SJSA1 (cell line): ENCODE measurements at places on chromosomes 3 and 15.
A peak's percentile ranks its signal among the peaks of the same experiment; 100 is the strongest.

- peak; percentile 66 for DNase-seq
These were observed 50.6 kb upstream of the AKAP13 start for GRCh38 chr15:85329561-85330422.

GRCh38 chr3:42753757-42754156 is 19.3 kb downstream of the CCDC13 start:
- DNase-seq, result no peak

DNA sequence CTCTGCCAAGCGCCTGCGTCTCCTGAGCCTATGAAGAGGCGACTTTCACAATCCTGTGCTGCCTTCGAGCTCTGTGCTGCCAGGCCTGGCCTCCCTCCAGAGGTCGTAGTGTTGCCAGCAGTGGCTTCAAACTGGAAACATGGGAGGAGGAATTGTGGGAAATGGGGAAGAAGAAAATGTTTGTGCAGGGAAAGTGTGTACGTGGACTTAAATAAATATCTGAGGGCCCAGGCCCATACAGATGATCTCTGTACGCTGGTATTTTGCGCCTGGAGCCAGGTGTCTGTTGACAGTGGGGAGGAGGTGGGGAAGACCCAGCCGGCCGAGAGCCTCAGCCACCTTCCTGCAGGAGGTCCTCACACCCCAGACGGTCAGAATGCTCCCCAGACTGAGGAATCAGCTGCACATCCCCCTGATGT is 44.6 kb downstream of the ZBTB38 start:
- DNase-seq, result peak; percentile 54

DNA sequence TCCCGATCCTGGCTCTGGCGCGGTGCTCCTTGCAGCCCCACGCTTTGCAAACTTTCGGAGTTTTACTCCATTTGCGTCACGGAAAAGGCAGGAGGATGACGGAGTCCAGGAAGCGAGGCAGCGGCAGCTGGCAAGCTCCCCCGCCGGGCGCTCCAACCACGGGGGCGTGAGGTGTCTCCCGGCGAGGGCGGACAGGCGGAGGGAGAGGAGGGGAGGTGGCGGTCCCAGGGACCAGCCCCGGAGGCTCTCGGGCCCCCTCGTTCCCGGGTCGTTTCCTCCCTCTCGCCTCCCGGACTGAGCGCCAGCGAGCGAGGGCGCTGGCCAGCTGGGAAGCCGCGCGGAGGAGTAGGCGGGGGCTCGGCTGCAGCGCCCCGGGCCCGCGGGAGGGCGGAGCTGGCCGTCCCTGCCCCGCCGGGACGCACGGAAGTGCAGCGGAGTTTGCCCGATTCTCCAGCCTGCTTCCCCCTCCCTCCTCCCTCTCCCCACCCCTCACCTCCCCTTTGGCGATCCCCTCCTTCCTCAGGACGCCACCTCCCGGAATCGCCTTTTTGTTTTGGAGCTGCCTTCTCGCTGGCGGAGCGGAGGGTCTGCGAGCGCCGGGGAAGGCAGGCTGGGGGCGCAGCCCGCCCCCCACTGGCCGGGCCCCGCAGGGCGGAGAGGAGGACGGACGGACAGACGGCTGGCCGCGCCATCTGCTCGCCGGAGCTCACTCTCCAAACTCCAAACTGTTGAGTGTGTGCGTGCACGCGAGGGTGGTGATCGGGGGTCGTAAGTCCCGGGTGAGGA is at the start of gene SNX33:
Gene SNX33, plus strand, starts transcription at position 543 of the 786 bp plus-strand sequence. CDS start 1,191 bp downstream, outside the sequence.
- peak; percentile 77 for DNase-seq

DNA sequence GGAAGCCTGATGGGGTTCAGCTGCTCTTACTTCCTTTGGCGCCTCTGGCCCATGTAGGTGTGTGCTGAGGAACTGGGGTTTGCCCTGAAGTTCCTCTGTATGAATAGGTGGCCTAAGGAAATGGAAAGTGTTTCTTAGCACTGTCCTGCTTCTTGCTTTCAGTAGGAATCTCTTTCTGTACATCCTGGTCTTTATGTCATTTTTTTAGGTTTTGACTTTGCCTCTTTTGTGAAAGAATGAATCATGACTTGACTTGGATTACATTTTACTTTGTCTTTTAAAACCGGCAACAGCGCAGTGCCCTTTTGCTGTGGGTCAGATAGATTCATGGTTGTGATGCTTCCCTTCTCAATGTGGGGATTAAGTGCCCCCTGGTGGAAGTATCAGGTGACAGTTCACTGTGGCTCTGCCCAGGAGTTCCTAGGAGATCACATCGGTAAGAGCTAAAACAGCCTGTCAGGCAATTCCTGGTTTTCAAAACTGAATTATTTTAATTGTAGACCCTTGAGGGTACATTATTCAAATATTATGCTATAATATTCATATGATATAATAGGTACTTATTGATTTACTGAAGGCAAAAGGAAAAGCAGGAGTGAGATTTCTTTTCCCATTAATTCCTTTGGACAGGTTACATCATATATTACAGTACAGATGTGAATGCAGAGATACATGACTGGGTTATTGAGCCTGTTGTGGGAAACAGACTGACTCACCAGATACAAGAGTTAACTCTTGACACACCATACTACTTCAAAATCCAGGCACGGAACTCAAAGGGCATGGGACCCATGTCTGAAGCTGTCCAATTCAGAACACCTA is 95.4 kb downstream of the HCN4 start:
- peak; percentile 59 for DNase-seq

- DNase-seq, result no peak
These were observed 433.3 kb downstream of the FOXP1 start for GRCh38 chr3:71149959-71150954.

DNA sequence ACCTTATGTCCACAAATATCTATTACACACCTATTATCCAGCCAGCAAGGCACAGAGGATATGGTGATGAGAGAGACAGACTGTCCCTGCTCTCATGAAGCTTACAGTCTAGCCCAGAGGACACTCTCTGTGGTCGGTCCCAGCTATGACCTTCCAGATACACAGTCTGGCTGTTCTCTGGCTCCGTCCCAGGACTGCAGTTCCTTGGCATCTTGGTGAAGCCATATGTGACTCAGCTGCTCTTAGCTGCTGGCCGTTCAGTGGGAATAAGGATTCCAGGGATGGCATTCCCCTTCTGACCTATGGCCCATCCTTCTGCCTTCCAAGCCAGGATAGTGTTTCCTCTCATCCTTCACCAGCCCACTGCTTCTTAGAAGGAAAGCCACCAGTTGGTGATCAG is 30.8 kb downstream of the MEX3B start:
- DNase-seq, result no peak

DNA sequence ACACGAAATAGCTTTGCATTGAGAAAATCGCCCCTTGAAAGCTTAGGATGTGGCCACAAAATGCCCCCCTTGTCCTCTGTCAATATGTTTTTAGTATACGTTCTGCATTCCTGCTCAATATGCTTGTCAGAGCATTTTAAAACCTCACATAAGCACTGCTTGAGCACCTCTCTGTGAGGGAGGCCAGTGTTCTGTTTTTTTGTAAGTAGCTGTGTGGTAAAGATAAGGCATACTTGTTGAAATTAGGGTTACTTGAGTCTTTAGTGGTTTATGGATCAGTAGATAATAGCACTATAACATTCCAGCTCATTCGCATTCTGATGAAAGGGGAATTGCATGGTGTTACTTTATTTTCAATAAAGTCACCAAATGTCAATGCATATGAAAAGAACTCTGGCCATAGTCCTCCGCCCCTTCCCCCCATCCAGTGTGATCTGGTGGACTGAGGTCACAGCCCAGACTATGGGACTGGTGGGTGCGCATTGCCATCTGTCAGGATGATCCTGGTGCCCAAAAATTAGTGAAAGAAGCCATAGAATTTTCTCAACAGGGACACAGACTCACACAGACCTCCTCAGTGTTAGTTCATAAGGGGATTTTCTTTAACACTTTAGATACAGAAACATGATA is 33.1 kb downstream of the IL1RAP start:
- DNase-seq, result no peak

DNA sequence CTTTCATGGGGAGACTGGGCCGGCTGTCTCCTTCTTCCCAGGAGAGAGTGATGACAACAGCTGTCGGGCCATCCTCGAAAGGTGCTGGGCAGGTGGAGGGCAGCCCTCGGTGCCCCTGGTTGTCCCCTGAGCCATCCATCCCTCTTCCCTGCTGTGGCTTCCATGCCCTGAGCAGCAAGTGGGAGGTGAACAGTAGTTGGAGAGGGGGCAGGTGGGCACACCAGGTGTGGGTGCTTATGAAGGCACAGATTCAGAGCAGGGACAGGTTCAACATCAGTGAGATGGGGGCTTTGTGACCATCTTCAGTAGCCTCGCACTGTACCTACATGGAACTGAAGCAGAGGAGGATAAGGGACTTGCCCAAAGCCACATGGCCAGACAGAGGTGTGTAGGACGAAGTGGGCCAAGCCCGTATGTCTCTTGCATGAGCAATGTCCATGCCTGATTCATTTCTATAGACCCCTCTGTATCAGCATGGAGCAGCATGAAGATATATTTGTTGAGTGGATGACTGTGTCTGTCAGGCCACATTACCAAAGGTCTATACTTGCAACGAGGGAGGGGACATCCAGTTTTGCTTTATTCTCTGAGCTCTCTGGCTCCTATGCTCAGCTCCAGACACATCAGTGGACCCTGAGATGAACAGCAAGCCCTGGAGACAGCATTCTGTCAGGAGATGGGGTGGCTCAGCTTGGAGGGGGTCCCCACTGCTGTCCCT is 107.8 kb downstream of the FBLN2 start:
- no peak for DNase-seq

DNA sequence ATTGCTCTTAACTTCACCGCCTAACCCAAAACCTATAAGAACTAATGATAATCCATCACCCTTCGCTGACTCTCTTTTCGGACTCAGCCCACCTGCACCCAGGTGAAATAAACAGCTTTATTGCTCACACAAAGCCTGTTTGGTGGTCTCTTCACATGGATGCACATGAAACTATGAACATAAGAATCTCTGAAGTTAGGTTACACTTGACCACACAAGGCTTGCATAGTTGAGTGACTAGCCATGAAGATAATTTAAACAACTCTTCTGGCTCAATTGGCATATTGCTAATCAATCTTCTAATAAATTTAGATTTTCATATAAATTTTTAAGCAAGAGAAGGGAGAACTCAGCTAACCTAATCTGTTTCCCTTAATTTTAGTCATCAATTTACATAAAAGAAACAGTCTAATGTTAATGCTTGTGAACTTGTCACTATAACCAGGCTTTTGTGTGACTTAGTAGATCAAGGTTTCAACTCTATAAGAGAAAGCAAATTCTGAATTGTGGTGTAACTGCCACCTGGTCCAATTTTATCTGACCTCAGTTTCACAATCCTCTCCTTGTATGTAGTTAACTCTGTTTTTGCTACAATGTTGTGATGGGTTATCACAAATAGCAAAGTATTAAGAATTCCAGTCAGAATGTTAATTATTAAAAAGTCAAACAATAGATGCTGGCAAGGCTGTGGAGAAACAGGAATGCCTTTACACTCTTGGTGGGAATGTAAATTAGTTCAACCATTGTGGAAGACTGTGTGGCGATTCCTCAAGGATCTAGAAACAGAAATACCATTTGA is 82.0 kb downstream of the HHLA2 start:
- DNase-seq, result no peak

DNA sequence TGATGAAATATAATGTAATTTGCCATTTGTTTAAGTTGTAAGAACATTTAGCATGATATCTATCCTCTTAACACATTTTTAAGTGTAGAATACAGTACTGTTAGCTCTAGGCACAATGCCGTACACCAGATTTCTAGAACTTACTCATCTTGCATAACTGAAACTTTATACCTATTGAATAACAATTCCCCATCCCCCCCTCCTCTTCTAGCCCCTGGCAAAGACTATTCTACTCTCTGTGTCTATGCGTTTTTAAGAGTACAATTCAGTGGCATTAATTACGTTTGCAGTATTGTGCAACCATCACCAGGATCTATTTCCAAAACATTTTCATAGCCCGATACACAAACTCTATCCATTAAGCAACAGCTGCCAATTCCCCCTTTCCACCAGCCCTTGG is 261.7 kb downstream of the PLOD2 start:
- DNase-seq, result no peak

GRCh38 chr15:47588958-47589357 is 128.3 kb upstream of the SEMA6D start:
- no peak for DNase-seq
